ENCODE measurements at places on chromosomes 3 and 15.

- no peak for DNase-seq
Measured at GRCh38 chr3:189638276-189639031, 7.3 kb downstream of the TP63 start.

- no peak for DNase-seq
Measured at GRCh38 chr3:125292015-125292414, 79.5 kb upstream of the SLC12A8 start.

- DNase-seq: no peak
Measured at GRCh38 chr3:184186902-184187207, 856 bp downstream of the ABCF3 start.

DNA sequence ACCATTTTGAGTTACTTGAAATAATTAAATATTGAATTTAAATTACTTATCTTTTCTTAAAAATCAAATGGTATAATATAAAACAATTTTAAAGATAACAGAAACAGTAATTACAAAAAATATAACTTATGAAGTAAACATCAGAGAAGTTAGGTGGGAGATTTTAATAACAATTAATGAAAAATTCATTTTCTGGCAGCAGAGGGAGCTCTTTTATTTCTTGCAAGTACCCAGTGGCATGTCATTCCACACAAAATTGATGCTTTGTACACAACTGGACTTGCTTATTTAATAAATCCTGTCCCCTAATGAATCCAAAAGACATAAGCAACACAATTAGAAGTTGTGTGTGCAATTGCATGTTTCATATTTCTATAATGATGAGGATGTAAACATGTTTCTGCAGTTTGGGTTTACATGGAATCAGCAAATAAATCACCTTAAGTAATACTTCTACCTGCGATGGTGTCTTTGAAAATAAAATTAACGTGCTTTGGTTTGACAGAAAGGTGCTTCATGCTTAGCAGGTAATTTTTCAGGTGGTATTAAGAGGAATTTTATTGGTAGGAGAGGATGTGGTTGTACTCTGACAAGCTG lies 861.3 kb downstream of the ZPLD1 start:
- DNase-seq: no peak

- no peak for DNase-seq
Measured at GRCh38 chr3:5791558-5791957, 604.1 kb downstream of the EDEM1 start.

GRCh38 chr3:76961284-76961683 lies 78.6 kb upstream of the ROBO2 start:
- no peak for DNase-seq

DNA sequence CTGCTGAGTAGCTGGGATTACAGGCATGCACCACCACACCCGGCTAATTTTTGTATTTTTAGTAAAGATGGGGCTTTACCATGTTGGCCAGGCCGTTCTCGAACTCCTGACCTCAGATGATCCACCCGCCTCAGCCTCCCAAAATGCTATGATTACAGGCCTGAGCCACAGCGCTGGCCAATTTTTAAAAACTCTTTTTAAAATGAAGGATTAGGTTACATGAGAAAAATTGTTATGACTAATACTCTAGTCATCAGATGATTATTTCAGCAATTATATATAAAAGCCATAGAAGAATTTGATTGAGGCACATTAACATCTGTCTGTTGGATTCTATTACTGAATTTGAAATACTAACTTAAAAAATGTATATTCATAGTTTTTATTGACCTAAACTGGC lies 134.1 kb upstream of the MNS1 start:
- DNase-seq: no peak

- no peak for DNase-seq
Measured at GRCh38 chr15:60399931-60400330, 2.1 kb upstream of the ANXA2 start.

GRCh38 chr15:66126031-66126441 lies 127.5 kb downstream of the MEGF11 start:
- DNase-seq: no peak

DNA sequence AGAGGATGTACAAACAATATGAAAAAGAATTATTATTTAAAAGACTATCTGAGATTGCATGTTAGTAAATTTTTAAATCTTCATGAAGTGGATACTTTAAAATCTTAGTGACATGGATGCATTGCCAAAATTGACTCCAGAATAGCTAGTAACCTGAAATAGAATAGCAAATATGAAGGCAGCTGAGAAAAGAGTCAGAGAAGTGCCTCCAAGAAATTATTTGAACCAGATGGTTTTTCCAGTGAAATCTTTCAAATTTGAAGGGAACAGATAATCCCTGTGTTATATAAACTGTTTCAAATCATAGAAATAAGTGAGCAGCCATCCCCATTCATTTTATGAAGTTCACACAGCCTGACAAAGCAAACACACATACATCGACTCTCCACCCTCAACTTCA lies 29.6 kb downstream of the FSIP1 start:
- DNase-seq: no peak

DNA sequence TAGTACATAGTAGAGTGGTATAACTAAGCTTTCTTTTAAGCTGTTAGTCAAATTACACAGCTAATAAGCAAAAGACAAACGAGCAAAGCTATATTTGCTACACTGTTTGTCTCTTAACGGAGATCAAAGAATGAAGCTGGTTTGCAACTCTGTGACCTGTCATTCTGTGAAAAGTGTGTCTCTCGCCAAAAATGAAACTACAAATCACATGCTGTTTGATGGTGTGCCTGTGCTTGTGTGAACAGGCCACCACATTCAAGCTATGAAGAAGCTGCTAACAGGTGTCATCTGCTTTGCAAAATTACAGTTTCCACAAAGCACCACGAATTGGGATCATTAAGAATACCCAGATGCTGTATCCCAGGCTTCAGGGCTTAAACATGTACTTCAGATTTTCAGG lies 667.8 kb upstream of the NAALADL2 start:
- no peak for DNase-seq

GRCh38 chr15:95464509-95464908 lies 866.0 kb upstream of the NR2F2 start:
- DNase-seq: no peak

DNA sequence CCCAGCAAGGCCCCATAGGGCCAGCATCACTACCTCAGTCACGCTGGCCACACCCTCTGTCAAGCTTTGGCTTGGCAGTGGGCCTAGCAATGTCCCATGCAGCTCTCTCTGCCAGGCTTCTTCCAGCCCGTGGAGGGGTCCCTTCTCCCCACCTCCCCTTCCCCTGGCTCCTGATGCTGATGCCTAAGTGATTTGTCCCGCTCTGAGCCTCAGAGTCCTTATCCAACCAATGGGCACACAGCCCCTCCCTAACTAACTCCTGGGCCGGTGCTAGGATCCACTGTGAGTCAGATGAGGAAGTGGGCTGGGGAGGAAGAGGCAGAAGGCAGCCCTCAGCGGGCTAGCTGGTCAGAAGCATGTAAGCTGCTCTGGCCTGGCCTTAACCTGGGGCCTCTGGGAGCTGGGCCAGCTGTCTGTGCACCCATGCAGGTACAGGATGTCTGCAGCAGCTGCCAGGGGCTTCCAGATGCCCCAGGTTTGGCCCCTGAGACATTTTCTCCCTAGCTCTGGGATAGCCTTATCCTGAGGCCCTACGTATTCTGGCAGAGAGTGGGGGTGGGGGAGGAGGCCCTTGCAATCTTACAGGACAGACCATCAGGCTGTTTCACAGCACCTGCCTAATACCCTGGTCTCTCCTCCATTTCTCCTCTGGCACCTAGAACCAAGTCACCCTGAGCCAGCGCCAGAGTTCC lies 740 bp upstream of the ZBTB47 start:
- DNase-seq: no peak

DNA sequence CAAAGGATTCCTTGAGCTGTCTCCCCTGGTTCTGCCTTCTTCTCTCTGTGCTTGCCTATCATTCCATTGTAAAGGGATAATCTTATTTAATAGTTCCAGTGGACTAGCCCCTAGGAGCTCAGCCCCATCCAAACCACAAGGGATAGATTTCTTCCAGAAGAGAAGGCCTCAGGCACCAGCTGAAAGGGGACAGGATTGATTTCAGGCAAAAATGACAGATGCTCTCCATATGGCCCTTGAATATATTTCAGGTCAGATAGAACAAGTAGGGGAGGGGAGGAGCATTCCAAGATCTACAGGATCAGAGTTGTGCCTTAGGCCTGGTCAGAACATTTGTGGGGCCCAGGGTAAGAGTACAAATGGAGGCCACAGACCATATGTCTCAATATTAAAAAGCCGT lies 85.3 kb downstream of the RPLP1 start:
- DNase-seq: no peak

DNA sequence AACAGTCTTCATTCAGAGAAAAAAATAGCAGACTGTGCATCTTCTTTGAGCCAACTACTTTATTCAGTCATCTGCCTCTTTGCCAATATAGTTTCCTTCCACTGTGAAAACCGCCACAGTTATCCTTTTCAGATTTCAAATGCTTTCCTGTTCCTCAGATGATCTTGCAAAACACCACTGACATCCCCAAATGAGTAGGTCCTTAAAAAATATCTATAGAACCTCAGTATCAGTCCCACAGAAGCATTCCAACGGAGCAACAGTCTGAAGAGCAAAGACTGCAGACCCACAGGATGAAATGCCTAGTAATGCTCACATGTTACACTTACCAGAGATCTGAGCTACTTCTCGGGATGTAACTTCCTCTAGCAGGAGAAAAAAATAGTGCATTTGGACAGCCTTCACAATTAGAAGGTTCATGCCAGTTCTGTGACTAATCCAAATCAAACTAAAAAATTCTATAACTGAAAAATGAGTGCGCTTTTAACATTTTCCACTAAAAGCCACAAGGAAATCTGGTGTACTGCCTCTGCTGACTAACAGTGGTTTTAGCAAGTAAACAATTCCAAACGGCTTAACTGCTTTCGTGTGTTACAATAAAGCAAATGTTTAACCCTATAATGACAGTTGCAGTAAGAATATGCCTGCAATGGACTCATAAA lies at the start of gene ANKRD28:
Gene ANKRD28, minus strand, starts transcription at position 338 of the 662 bp plus-strand sequence. CDS start 1,458 bp downstream, outside the sequence.
- DNase-seq: no peak

- DNase-seq: no peak
Measured at GRCh38 chr3:48662145-48662752, 437 bp downstream of the CELSR3 start.

GRCh38 chr3:11246663-11246970 lies 25.6 kb upstream of the ATG7 start:
- DNase-seq: no peak

GRCh38 chr3:129822679-129823078 lies 70.8 kb downstream of the TMCC1 start:
- no peak for DNase-seq

- no peak for DNase-seq
Measured at GRCh38 chr15:96150254-96150653, 180.2 kb upstream of the NR2F2 start.
